Stimulated activated CD8-positive, alpha-beta memory T cell treated with anti-CD3 and anti-CD28 coated beads, Interleukin-4, amount 100 ng/mL, for 4 hours (primary cell): ENCODE measurements at places on chromosomes 13 and 19.

DNA sequence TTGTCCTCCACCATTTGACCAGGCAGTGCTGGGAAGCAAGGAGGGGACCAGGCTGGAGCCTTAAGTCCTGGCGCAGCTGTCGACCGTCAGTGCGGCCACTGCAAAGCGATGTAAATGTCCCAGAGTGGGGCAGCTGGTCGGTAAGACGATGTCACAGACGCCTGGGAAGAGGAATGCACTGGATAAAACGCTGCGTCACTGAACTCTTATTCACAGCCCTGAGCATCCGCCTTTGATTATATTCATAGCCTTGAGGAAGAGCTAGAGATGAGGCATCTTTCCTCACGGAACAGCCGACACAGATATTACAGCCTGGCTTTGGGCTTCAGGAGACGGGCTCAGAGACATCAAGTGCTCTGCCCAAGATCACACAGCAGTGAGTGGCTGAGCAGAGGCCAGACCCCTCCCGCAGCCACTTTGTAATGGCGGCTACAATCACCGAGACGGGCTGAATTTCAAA lies 17.6 kb upstream of the TUBGCP3 start:
- no peak for DNase-seq

GRCh38 chr19:35868172-35868822 lies at the start of gene APLP1:
APLP1 (plus strand) TSS chr19:35868574; CDS start chr19:35868637, 63 bp downstream.
- no peak for DNase-seq

GRCh38 chr13:63044589-63045313 lies 1629.1 kb upstream of the PCDH20 start:
- DNase-seq = no peak

DNA sequence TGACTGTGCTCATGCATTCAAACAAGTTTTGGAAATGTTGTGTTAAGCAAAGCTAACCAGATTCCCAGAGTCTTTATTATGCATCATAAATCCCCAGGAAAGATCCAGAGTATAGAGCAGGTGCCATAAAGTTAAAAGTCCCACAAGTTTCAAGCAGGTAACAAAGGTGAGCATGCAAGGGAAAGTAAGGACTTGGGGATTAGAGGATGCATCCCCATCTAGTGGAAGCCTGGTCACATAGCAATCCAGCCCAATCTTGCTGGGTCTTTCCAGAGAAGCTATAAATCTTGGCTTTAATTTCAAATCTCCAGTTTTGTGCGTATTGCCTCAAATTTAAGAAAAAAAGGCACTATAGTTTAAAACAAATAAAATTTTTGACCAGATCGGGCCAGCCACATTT lies 72.7 kb downstream of the ZNF254 start:
- no peak for DNase-seq

- no peak for DNase-seq
Measured at GRCh38 chr19:41000310-41000737, 9.2 kb downstream of the CYP2B6 start.
